Activated T-cell treated with anti-CD3 and anti-CD28 coated beads, Interleukin-2, amount 50 U/mL, for 72 hours (primary cell): ENCODE measurements at places on chromosomes 7 and 10. TPM values are rescaled to one million over a fixed set of nuclear protein-coding genes. Genes with fewer than 3 reads are reported as not detected.

CLDN3 gene
- not detected for total RNA-seq

GRCh38 chr7:139360948-139361307 lies 1.2 kb downstream of the LUC7L2 start:
- peak overlapping the region; percentile 98 for H3K27ac ChIP-seq
- no peaks in the 10 kb centered on the region for H3K27me3 ChIP-seq
- H3K4me3 ChIP-seq = peak overlapping the region; percentile 97
- H3K4me1 ChIP-seq = peaks cover 72% of the 10 kb centered on the region
- H3K36me3 ChIP-seq = peaks cover 35% of the 10 kb centered on the region

GPRIN2 gene
- not detected for total RNA-seq

- no peaks in the 10 kb centered on the region for H3K27me3 ChIP-seq
- no peaks in the 10 kb centered on the region for H3K36me3 ChIP-seq
- H3K27ac ChIP-seq = no peak overlapping the region
- H3K4me3 ChIP-seq = no peak overlapping the region
- no peak for DNase-seq
Observed at GRCh38 chr10:119742947-119743648, 17.2 kb downstream of the INPP5F start.

DNA sequence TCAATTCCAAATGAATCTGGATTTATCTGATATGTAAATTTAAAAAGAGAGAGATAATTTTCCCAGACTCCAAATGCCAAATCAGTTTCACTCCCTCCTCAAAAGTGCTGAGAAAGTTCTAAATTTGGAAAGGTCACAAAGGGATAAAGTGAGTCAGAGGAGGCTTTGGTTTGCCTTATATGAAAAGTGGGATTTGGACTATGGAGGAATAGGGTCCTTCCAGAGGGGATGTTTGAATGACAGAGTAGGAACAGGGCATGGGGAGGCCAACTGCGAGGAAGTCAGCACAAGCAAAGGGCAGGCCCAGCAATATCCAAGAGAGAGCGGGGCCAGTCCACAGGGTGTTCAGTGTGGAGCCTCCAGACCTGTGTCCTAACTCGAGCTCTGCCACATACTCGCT lies 9.8 kb upstream of the FAS start:
- DNase-seq = no peak
- no peaks in the 10 kb centered on the region for H3K36me3 ChIP-seq
- no peak overlapping the region for H3K27ac ChIP-seq
- H3K27me3 ChIP-seq = no peaks in the 10 kb centered on the region
- H3K4me1 ChIP-seq = peaks cover 18% of the 10 kb centered on the region

DNA sequence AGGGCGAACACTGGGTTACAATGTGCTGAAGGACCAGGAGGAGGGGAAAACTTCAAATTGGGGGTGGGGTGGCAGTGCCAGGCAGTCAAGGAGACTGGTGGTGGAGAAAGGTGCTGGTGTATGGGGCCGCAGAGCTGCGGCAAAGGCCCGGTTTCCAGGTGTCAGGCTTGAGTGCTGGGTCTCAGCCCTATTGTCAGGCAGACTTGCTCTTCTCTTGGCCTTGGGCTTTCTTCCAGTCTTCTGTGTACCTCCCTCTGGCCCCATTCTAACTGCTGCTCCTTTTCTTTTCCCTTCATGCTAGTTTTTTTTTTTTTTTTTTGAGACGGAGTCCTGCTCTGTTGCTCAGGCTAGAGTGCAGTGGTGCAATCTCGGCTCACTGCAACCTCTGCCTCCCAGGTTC lies 51.0 kb downstream of the POLR3A start:
- H3K27ac ChIP-seq = no peak overlapping the region
- no peaks in the 10 kb centered on the region for H3K4me1 ChIP-seq
- peaks cover 12% of the 10 kb centered on the region for H3K36me3 ChIP-seq
- no peaks in the 10 kb centered on the region for H3K27me3 ChIP-seq
- H3K4me3 ChIP-seq = no peak overlapping the region
- no peak for DNase-seq

GRCh38 chr10:4708123-4708759 lies 117.8 kb upstream of the AKR1E2 start:
- peaks cover 18% of the 10 kb centered on the region for H3K27me3 ChIP-seq
- no peak overlapping the region for H3K4me3 ChIP-seq
- H3K36me3 ChIP-seq = no peaks in the 10 kb centered on the region
- peaks cover 10% of the 10 kb centered on the region for H3K4me1 ChIP-seq
